Activated T-cell treated with anti-CD3 and anti-CD28 coated beads for 4 hours (primary cell): ENCODE measurements at places on chromosomes 1 and 21.

DNA sequence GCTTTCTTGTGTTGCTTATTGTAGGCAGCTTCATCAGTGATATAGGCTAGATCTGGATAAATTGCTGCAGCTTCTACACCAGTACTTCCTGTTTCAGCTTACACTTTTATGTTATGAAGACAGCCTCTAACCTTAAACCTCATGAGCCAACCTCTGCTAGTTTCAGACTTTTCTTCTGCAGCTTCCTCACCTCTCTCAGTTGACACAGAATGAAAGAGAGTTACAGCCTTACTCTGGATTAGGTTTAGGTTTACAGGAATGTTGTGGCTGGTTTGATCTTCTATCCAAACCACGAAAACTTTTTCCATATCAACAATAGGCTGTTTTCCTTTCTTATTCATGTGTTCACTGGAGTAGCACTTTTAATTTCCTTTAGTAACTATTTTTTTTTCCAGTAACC, 76.9 kb upstream of the RNPC3 start:
- no peak for DNase-seq

GRCh38 chr1:15089258-15089992, 64.1 kb upstream of the TMEM51 start:
- DNase-seq: no peak

GRCh38 chr21:36710729-36711048, 11.8 kb downstream of the SIM2 start:
- DNase-seq: no peak

- DNase-seq: no peak
These were observed 116.0 kb downstream of the TTLL7 start for GRCh38 chr1:83882906-83883305.

DNA sequence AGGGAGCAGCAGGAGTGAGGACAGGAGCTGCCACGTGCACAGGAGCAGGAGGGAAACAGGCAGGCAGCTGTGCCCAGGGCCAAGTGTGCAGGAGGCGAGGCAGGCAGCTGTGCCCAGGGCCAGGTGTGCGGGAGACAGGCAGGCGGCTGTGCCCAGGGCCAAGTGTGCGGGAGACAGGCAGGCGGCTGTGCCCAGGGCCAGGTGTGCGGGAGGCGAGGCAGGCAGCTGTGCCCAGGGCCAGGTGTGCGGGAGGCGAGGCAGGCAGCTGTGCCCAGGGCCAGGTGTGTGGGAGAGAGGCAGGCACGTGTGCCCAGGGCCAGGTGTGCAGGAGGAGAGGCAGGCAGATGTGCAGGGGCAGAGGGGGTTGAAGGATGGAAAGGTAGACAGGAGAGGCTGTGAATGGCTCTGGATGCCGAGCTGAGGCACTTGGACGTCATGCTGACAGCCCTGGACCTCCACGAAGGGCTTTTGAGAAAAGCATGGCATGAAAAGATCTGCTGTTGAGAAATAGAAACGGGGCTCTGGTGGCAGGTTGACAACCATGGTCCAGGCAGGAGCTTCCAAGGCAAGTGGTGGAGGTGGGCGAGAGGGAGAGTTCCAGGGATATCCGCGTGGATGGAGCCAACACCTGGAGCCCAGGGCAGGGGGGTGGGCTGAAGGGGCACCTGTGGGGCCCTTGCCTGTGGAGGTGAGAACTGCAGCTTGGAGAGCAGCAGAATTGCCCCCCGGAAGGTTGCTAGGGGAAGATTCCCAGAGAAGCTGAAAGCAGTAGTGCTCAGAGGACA, 19.1 kb upstream of the NPHP4 start:
- no peak for DNase-seq

GRCh38 chr1:238485912-238486209, 595.1 kb upstream of the ZP4 start:
- DNase-seq: no peak

DNA sequence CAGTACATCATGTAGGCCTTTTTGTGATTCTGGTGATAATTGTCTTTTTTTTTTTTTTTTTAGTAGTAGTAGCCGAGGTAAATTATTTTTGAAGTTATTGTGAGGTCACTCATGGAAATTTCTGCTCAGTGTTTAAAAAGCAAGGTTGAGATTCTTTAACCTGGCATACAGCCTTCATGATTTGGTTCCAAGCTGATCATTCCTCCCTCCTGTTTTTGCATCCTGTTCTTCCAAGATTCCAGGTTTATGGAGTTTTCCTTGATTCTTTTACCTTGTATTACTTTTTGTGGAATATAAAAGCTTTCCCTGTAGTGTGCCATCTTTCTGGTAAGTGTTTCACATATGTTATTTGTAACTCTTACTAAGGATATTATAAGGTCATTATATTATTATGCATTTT, 9.1 kb downstream of the ZFYVE9 start:
- DNase-seq: no peak

- no peak for DNase-seq
These were observed 37.1 kb downstream of the ALPL start for GRCh38 chr1:21546122-21546825.

DNA sequence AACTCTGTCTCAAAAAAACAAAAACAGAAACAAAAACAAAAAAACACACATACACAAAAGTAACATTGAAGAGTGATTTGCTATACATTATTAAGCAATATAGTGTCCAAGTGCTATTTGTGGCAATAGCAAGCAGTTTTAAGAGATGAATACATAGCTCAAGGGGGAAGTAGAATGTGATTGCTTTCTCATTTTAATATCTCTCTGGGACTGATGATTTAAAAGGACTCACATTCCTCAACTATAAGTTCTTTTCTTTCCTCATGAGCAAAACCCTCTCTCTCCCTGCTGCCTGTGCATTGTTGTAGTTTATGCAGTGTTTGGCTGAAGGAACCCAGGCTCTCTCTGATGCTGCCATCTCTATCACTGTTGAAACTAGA, 47.0 kb upstream of the CSF1 start:
- no peak for DNase-seq

- DNase-seq: peak; percentile 91
These were observed at the start of gene NDUFS2 for GRCh38 chr1:161201836-161202712. Gene NDUFS2 (plus strand): TSS chr1:161202367. CDS start chr1:161202386, 19 bp downstream.

GRCh38 chr1:39925721-39926342, 24.1 kb upstream of the MYCL start:
- DNase-seq: no peak

DNA sequence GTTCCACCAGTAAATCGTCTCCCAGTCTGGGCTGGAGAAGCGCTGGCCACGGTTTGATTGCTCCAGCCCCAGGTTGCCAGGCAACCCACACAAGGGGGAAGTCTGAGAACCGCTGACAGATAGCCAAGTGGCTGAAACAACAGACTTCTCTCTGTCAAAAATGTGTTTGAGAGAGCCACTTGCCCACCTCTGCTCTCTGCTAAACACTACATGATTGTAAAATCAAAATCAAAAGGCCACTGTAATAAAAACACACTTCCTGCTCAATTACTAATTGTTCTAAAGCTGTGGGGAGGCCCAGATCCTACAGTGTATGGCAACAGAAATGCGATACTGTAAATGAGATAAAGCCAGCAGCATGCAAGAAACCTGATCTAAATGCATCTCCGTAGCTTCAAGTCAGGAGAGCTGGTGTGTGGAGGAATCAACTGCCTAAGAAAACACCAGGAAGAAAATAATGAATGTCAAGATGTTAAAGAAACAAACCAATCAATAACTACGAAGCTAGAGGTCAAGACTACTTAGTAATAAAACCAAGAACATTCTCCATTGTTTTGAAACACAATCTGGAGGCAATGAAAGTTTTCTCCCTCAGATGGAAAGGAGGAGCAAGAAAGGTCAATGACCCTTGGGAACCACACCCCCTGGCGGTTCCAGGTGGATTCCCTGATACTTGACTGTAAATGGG, 121.2 kb downstream of the SLC45A1 start:
- no peak for DNase-seq

DNA sequence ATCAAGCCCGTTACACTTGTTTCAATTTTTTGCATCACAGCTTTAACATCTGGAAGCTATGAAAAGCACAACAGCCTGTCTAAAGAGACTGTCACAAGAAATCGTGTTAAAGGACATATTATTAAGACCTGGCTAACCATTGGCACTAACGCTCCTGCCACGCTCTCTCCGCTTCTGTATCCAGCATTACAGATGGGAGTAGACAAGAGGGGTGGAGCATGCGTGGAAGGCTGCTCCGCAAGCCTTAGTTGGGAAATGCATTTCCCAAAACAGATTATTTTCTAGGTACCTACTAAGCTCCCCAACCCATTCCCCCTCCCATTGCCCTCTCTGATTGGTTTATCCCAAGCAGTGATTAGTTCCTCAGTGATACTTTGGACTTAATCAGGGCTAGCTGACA, 72.4 kb downstream of the NTNG1 start:
- DNase-seq: no peak

- DNase-seq: no peak
These were observed 17.1 kb upstream of the ZBTB21 start for GRCh38 chr21:42027085-42027821.

DNA sequence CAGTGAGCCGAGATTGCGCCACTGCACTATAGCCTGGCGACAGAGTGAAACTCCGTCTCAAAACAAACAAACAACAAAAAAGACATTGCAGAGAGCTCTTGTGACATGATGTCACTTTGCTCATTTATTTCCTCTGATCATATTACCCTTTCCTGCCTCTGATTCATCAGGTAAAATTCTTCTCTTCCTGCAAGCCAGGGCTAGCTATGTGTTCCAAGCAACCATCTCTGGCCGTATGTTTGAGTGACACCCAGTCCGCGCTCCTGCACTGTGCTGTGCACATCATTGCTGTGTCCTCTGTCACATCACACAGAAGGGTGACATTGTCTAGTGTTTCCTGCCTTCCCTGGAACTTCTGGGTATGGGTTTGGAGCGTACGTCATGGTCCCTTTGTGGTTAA, 251.3 kb downstream of the PCP4 start:
- no peak for DNase-seq

GRCh38 chr1:108889706-108890384, 13.1 kb downstream of the GPSM2 start:
- DNase-seq: no peak

DNA sequence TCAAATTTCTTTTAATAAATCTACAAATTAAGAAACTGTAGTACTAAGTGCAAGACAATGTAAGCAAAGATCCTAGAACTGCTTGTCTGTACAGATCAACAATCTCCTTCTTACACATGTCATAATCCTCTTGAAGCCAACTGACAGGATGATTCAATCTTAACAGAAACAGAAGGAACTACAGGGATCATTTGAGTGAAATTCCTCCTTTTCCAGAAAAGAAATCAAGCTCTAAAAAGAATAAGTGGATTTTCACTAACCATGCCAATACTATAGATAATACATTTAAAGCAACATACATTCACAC, 53.2 kb downstream of the RAB3GAP2 start:
- DNase-seq: no peak

DNA sequence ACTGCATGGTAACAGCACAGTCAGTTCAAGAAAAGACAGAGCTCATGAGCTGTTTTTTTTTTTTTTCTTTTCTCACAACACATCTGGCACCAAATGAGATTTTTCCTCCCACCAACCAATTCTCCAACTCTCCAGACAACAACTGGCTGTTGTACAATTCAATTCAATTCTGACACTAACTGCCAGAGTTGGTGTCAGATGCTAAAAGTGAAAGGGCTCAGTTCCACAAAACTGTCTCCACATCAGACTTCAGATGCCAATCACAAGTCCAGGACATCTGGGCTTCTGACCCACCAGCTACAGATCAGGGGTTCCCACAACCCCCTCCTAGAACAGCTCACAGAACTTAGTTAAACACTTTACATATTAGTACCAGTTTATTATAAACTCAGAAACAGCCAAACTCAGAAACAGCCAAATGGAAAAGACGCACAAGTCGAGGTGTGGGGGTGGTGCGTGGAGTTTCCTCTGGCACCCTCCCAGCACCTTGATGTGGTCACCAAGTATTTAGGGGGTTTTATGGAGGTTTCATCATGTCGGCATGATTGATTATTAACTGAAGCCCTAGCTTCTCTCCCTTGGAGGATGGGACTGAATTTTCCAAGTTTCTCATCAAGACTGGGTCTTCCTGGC, 39.2 kb upstream of the LRRC8D start:
- DNase-seq: peak; percentile 84

DNA sequence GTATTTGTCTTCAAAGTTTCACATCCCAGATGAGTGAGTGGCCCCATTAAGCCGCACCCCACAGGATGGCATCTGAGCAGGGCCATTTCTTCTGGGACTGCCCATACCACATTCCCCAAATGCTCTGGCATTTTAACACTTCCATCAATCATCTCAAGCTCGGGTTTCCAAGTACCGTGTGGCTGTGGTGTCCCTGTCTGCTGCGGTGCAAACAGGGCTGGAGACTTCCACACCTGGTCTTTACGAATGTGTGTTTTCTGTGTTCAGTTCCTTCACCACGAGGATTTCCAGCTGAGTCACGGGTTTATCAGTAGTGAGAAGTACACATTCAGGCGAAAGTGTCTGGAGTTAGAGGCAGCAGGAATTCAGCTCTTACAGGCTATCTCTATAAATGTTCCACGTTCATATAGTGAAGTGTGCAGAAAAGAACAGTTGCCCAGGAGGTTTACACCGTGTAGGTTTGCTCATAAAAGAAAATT, 195.2 kb downstream of the RHOU start:
- DNase-seq: no peak

DNA sequence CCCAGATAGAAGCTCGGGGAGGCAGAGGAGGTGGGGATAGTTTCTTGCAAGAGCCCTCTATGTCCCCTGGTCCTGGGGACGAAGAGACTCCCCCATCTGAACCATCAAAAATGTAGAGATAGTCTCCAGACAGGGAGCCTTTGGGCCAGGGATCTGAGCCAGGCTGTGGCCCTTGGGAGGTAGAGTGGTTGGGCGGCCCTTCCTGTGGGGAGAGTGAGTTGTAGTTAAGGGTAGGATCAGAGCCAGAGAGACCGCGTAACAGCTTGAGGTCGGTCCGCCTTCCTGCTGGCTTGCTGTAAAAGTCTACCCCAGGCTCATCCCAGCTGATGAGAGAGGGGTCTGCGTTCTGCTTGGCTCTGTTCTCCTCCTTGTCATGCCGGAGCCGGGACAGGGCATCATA, 25.3 kb downstream of the PIK3C2B start:
- no peak for DNase-seq

DNA sequence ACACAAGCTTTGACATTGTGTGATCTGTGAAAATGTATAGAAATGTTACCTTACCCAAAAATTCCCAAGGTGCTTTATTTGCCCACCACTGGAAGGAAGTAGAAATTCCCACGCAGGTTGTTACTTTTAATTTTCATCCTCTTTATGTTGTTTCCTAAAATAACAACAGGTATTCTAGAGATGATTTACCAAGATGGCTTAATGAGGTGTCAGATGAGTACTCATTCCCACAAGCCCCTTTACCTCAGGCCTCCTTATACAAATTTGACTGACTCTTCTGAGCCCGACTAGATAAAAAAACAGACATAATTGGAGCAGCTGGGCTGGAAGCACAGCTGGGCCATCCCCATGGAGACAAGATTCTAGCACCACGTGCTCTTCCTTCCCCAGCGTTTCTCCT, 114.6 kb downstream of the LIPI start:
- DNase-seq: no peak
